ENCODE measurements at places on chromosomes 5 and 9.
A peak's percentile ranks its signal among the peaks of the same experiment; 100 is the strongest.

- no peak for DNase-seq
These were observed 150.0 kb downstream of the CDC42SE2 start for GRCh38 chr5:131413605-131414559.

- DNase-seq: no peak
These were observed 69.6 kb upstream of the LRRTM2 start for GRCh38 chr5:138944527-138945322.

- DNase-seq: no peak
These were observed 1218.7 kb downstream of the EFNA5 start for GRCh38 chr5:106451998-106452397.

DNA sequence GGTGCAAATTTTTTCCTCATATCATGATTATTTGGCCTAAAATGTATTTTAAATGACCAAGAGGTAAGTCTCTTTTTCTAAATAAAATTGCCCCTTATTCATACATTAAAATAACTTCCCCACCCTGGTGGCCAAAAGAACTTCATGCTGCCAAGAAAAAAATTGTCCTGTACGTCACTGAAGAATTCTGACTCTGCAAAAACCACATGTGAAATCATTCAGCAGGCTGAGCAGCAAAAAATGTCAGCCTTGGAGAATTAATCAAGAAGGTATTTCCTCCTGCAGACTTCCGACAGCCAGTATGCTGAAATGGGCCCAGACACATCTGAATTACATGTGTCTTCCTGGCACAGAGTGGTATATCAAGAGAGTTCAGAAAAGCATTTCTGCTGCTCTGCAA is 94.6 kb upstream of the HMHB1 start:
- DNase-seq: no peak

DNA sequence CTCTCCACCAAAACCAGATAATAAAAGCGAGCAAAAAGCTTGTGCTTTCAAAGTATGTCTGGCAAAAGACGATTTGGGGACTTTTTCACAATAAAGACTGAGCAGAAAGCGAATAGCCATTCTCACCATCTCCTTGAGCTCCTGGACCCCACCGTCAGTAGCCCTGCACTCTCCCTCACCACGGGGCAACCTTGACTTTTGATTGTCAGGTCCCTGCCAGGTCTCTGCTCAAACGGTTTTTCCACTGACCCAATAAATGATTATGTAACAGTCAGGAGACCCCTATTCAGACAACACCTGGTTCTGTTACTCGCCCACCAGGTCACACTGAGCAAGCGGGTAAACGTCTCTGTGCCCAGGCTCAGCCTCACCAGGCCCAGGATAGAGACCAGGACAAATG is 131.3 kb downstream of the MVB12B start:
- no peak for DNase-seq

DNA sequence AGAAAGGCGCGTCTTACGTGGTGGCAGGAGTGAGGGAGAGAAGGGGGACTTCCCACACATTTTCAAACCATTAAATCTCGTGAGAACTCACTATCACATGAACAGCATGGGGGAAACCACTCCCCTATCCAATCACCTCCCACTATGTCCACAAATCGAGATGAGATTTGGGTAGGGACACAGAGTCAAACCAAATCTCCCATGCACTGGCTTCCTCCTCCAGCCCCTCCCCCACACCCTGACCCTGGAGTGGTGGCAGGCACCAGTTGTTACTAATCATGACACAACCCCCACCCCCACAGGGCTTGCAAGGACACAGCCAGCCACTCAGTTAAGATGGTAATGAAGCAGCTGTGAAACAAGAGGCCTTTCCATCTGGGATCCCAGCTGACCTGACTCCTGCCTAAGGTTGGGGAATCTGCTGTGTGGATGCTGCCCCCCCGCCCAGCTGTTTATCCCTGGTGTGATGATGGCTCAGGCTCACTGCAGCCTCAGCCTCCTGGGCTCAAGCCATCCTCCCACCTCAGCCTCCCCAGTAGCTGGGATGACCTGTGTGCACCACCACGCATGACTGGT is 57.1 kb upstream of the FUBP3 start:
- no peak for DNase-seq

- DNase-seq: no peak
These were observed 103.2 kb downstream of the SNCAIP start for GRCh38 chr5:122415030-122415800.

- DNase-seq: no peak
These were observed 59.0 kb downstream of the CWC27 start for GRCh38 chr5:64827703-64828102.

GRCh38 chr9:650362-650761 is 191.1 kb upstream of the DMRT1 start:
- DNase-seq: no peak

- no peak for DNase-seq
These were observed 51.1 kb downstream of the C9orf152 start for GRCh38 chr9:110156902-110157301.

DNA sequence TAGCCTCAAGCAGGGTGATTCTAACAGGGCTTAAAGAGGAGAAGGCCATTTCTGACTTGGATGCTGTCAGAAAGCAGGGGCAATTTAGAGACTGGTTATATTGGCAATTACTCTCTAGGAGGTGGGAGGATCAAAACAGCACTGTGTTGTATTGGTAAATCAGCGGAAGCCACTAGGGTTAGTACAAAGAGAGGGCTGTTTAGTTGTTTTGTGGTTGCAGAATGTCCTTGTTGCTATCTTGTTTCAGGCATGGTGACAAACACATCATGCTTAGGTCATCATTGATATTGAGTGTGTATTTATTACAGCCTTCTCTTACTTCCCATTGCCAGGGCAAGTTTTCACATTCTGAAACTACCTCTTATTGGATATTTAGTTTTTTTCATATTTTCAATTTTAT is 165.3 kb downstream of the TAF11L14 start:
- DNase-seq: no peak

DNA sequence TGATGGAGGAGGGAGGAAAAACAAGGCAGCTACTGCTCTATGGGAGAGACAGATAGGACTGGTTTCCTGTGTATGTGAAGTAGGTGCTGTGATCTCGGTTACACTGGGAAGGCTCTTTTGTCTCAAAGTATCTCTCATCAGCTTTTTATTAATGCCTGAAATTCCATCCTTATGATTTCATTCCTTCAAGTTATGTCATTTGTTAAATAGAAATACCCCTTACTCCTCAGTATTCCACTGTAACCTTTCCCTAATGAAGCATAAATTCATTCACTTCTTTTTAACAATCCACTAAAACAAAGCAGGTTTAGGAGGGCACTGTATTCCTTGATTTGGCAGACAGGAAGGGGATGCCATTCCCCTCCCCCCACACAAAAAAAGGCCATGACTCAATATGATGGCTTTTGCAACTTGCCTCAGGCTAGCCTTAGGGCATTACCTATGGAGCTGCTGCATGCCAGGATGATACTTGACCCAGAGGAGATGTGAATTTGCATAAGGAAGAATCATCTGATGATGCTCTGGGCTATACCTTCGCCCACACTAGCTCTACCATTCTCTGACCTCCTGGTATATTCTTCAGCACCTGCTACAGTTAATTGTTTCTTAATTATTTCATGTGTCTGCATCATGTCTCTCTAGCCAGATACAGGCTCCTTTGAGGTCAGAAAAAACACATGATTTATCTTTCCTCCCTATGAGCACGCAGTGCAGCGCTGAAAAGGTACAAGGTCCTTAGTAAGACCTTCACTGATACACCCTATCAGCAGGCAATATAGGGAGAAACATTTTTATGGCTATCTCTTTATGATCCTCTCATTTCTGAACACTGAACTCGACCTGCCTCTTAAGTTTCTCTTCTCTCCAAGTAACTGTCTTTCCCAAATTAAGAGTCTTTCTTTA is 26.3 kb downstream of the NR3C1 start:
- DNase-seq: no peak

GRCh38 chr9:14706530-14707140 is 13.4 kb upstream of the ZDHHC21 start:
- DNase-seq: no peak

- DNase-seq: no peak
These were observed 175.2 kb downstream of the PAX5 start for GRCh38 chr9:36858805-36859375.

DNA sequence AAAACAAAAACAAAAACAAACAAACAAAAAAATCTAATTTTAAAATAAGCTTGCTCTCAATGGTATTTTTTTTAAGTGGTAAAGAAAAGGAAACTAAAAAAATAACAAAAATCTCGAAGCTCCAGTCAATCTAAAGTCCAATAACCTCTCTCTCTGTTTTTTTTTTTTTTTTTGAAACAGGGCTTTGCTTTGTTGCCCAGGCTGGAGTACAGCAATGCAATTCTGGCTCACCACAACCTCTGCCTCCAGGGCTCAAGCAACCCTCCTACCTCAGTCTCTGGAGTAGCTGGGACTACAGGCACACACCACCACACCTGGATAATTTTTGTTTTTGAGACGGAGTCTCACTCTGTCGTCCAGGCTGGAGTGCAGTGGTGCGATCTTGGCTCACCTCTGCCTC is 25.9 kb upstream of the GLDC start:
- no peak for DNase-seq

DNA sequence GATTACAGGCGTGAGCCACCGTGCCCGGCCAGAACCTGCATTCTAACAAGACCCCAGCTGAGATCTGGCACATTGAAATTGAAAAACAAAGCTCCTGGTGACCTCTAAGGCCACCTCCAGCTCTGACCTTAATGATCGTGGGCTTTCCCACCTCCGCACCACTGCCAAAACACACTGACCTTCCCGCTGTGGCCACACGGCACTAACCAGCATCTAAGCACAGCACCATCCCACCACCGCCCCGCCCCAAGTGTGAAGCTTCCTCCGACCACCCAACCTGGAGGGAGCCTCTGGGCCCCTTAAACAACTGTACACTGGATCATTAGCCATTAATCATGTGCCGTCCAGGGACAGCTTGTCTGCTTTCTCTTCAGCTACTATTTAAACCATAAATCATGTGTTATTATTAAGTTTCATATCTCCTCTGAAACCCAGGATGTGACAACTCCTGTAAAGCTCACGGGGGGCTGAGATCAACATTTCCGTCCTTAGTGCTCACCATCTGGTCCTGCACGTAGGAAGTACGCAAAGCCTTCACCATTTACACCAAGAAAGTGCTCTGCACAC is 80.6 kb downstream of the COL23A1 start:
- no peak for DNase-seq

DNA sequence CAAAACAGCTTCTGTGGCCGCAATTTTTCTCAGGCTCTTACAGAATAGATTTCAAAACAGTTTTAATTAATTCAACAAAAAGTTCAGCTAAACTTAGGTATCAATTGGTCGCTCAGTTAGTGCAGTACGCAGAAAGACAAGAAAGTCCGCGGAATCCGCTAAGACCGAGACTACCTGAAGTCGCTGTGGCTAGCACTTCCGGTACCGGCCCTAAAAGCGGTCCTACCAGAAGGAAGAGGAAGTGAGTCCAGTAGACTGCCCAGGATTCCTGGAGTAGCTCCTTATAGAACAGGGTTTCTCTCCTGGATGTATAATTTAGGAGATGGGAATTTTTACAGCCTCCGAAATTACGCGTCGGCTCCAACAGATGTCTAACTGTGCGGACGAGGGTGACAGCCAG is 16.6 kb upstream of the PCDHB2 start:
- DNase-seq: no peak

DNA sequence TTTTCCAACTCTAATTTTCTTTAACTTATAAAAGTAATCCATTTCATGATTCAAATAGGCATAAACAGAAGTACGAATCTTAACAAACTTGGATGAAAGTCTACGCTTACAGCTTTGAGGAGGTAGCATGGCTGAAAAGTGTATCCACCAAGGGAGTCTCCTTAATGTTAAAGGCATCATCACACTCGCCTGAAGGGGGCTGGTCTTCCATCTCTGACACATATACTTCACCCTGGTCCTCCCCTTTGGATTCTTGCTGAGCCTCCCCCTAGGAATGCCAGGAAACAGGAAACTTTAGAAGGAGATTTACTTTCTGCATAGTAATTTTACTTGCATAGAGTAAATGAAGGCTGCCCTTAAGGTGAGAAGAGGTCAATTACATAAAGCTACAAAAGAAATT is 10.3 kb upstream of the NME5 start:
- DNase-seq: no peak

GRCh38 chr5:891837-892393 is 686 bp downstream of the BRD9 start:
- DNase-seq: no peak

- DNase-seq: no peak
These were observed 195.7 kb downstream of the ZNF608 start for GRCh38 chr5:124550731-124551130.

DNA sequence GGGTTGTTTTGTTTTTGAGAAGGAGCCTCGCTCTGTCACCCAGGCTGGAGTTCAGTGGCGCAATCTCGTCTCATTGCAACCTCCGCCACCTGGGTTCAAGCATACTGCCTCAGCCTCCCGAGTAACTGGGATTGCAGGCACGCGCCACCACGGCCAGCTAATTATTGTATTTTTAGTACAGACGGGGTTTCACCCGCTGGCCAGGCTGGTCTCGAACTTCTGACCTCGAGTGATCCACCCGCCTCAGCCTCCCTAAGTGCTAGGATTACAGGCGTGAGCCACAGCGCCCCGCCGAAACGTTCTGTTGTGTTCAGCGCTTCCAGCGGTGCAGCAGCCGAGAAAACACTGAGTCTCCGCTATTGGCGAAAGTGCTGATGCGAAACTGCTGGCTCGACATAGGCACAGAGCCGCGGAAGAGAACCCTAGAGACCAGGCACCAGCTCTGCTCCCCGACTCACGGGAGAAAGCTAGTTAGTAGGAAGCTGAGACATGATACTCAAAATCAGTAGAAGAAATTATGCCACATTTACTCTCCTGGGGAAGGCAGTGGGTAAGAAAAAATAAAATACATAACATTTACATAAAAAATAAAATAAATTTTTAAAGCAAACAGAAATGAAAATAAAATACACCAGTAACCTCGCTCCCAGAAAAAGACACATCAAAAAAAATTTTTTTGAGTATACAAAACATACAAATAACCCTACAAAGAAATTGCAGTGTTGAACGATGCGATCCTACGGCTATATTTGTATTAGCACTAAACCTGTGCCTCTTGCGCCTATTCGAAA is 31.6 kb downstream of the ANXA2R start:
- DNase-seq: peak; percentile 82

DNA sequence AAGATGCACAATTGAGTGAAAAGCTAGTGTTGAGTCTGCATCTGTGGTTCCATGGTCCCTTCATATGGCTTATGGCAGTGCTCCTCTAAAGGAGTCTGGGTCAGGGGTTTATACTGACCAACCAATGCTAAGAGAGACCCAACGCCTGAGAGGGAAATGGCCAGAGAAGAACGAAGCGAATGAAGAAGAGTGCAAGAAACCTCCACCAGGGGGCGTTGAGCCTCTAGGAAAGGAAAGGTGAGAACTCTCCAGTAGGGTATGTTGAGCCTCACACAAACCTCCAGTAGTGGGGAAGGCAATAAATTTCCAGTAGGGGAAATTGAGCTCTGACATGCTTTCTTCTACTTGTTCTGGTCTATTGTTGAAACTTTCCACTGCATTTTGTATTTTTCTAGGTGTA is 470.6 kb downstream of the PRDM9 start:
- DNase-seq: no peak

DNA sequence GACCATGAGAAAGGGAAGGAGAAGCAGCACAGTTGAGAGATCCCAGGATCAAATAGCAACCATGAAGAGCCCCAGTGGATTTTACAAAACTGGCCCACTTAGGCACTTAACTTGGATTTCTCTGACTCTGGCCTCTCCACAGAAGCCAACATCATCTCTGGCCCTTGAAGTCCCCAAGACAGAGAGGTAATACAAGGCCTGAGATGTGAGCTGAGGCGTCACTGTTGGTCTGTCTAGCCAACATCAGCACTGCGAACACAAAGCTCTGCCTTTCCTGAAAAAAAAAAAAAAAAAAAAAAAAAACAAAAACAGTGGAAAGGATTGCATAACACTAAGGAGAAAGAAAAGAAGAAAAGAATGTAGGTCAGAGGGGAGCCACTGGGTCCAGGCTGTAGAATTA is 378.3 kb downstream of the BRINP1 start:
- no peak for DNase-seq

Measured in type B pancreatic cell (in vitro differentiated cells).